ENCODE measurements at places on chromosomes 7 and 10. TPM values are rescaled to one million over a fixed set of nuclear protein-coding genes. Genes with fewer than 3 reads are reported as not detected.

DNA sequence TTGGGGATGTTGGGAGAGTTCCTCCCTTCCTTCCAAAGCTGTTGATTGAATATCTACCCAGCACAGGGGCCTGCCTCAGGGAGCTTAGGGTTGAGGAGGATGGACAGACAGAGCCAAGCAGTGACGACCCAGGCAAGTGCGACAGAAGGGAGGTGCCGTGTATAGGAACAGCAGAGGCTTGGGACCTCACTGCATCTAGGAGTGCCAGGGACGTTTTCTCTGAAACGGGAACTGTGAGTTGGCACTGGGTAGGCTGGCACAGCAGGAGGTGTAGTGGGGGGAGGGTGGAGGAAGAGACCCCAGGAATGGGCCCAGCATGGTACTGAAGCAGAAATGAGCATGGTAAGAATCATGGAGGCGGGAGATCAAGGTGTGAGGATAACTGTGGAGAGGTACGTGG is 55.3 kb upstream of the MGMT start:
- H3K36me3 ChIP-seq = no peaks in the 10 kb centered on the region
- no peaks in the 10 kb centered on the region for H3K27me3 ChIP-seq
- H3K4me3 ChIP-seq = no peak overlapping the region
- H3K27ac ChIP-seq = no peak overlapping the region
- no peak for DNase-seq

GRCh38 chr7:27241189-27242056 is 1.2 kb upstream of the EVX1 start:
- no peak overlapping the region for H3K27ac ChIP-seq
- no peaks in the 10 kb centered on the region for H3K36me3 ChIP-seq
- peak; percentile 73 for DNase-seq
- H3K4me1 ChIP-seq = peaks cover 9% of the 10 kb centered on the region
- H3K4me3 ChIP-seq = peak overlapping the region; percentile 74

GRCh38 chr10:17263580-17263979 is 35.5 kb downstream of the VIM start:
- no peaks in the 10 kb centered on the region for H3K27me3 ChIP-seq
- no peak overlapping the region for H3K27ac ChIP-seq
- H3K36me3 ChIP-seq = no peaks in the 10 kb centered on the region
- no peak for DNase-seq
- H3K4me1 ChIP-seq = no peaks in the 10 kb centered on the region
- H3K4me3 ChIP-seq = peak overlapping the region; percentile 7

- no peak for DNase-seq
- H3K4me1 ChIP-seq = peaks cover 10% of the 10 kb centered on the region
- no peaks in the 10 kb centered on the region for H3K27me3 ChIP-seq
- H3K27ac ChIP-seq = no peak overlapping the region
Measured at GRCh38 chr10:78567680-78568455, 500.9 kb upstream of the ZMIZ1 start.

DNA sequence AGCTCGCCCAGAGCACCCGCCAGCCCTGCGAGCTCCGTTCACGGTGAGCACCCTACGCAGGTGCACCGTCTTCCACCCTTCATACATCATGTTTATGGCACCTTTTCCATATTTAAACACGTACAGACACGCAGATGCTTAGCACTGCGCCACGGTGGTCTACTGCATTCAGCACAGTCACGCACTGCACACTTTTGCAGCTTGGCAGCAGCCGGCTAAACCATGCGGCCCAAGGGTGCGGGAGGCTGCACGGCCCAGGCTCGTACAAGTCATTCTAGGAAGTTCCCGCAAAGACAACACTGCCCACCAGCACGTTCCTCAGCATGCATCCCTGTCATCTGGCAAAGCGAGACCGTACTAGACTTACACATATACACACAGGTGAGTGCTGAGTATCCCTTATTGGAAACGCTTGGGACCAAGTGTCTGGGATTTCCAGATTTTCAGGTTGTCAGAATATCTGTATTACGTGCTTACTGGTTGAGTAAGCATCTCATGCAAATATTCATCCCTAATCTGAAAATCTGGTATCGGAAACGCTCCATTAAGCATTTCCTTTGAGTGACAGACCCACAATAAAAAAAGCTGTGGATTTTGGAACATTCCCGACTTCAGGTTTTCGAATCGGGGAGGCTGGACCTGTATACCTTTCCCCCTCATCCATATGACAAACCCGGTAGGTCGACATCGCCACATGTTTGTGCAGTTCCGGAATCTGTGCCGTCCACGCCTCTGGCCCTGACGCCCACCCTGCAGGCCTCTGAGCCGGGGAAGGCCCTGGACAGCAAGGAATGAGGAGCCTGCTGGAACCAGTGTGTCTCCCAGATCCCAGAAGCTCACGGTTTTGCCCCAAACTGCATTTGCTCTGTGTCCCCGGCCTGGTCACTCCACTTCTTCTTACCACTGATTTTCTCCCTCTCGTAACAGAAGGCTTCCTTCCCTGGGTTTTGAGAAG is 222.2 kb downstream of the ELFN1 start:
- H3K4me3 ChIP-seq = no peak overlapping the region
- no peaks in the 10 kb centered on the region for H3K27me3 ChIP-seq
- no peaks in the 10 kb centered on the region for H3K4me1 ChIP-seq

The HMX3 gene
- not detected for total RNA-seq

- no peak overlapping the region for H3K27ac ChIP-seq
- no peaks in the 10 kb centered on the region for H3K36me3 ChIP-seq
- H3K27me3 ChIP-seq = no peaks in the 10 kb centered on the region
- DNase-seq = no peak
Measured at GRCh38 chr10:100413173-100413572, 49.6 kb upstream of the WNT8B start.

- peaks cover 27% of the 10 kb centered on the region for H3K36me3 ChIP-seq
- no peak for DNase-seq
- no peak overlapping the region for H3K4me3 ChIP-seq
- H3K4me1 ChIP-seq = no peaks in the 10 kb centered on the region
Measured at GRCh38 chr7:112908086-112908485, 117.9 kb upstream of the TMEM168 start.

DNA sequence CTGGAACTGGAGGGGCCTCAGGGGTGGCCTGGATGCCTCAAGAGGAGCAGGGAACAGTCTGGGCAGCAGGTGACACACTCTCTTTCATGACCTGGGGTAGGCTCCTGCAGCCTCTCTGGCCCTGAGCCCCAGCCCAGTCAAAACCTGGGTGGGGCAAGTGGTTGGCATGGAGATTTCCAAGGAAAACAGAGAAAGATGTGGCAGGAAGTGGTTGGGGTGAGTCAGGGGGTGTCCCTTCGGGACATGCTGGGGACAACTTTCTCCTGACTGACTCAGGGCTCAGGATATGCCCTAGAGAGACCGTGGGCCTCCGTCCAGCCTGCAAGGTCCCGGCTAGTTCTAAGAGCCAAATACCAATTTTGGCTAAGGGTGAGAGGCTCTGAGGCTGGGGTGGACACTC is 2.9 kb downstream of the AQP1 start:
- H3K4me3 ChIP-seq = no peak overlapping the region
- no peak overlapping the region for H3K27ac ChIP-seq
- no peak for DNase-seq
- H3K27me3 ChIP-seq = no peaks in the 10 kb centered on the region
- H3K4me1 ChIP-seq = peaks cover 11% of the 10 kb centered on the region

DNA sequence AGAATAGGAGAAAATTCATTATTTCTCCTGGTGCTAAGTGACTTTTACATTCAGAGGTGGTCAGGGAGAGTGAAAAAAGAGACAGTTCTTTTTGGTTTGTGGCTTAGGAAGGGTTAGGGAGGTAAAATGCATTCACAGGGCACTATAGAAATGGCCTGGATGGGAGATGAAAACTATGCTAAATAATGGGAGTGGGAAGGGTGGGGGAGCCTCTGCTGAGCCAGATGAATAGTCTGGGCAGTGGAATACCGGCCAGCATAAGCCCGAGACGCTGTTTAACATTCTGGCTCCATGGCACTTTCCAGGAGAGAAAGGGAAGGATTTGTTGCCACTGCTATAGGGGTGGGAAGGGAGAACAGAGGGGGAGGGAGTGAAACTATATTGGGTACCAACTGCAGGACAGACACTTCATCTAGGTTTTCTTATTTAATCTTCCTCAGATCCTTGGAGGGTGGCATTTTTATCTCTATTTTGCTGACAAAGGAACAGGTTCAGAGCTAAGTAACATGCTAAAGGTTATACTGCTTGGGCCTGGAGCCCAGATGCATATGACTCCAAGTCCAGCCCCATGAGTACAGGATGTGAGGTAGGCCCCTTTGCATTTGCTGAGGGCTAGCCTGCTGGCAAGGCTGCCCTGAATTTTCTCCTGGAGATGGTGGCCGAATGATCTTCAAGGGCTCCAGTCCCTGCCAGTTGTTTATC is 372.4 kb downstream of the CCSER2 start:
- H3K4me1 ChIP-seq = no peaks in the 10 kb centered on the region
- no peaks in the 10 kb centered on the region for H3K27me3 ChIP-seq
- DNase-seq = no peak
- no peaks in the 10 kb centered on the region for H3K36me3 ChIP-seq
- no peak overlapping the region for H3K4me3 ChIP-seq
- no peak overlapping the region for H3K27ac ChIP-seq

GRCh38 chr10:61835069-61835945 is 66.2 kb upstream of the ARID5B start:
- no peaks in the 10 kb centered on the region for H3K36me3 ChIP-seq
- DNase-seq = peak; percentile 63
- no peak overlapping the region for H3K27ac ChIP-seq
- H3K4me3 ChIP-seq = no peak overlapping the region

DNA sequence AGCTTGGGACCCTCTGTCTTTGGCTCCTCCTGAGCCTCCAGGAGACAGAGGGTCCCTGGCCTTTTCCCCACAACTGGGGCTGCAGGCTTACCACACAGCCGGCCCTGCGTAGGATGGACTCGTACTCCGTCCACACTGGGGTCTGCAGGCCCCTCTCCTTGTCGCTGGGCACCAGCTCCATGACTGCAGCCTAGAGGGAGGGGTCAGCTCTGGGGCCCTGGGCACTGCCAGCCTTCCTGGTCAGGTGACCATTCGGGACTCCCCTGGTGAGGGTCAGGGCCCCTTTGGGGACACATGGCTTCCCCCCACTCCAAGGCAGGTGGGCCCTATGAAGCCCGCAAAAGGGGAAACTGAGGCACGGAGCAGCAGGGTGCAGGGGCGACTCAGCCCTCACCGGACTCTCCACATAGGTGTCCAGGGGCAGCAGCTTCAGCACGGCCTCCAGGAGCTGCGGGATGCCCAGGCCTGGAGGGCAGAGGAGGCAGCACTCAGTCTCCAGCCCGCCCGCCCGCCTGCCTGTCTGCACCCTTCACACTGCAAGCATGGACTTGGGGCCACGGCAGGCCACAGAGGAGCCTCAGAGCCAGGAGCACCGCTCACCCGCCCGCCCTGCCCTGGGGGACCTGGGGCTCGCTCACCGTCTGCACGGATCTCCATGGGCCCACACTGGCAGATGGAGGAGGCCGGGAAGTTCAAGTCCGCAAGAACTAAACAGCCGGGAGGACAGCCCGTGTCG is 1.1 kb downstream of the FUOM start:
- H3K36me3 ChIP-seq = peaks cover 14% of the 10 kb centered on the region
- no peak for DNase-seq
- H3K27me3 ChIP-seq = no peaks in the 10 kb centered on the region
- peaks cover 13% of the 10 kb centered on the region for H3K4me1 ChIP-seq

The EXOC6 gene
- total RNA-seq = 12.1 TPM
